ENCODE measurements at places on chromosomes 5 and 9.
A peak's percentile ranks its signal among the peaks of the same experiment; 100 is the strongest.

DNA sequence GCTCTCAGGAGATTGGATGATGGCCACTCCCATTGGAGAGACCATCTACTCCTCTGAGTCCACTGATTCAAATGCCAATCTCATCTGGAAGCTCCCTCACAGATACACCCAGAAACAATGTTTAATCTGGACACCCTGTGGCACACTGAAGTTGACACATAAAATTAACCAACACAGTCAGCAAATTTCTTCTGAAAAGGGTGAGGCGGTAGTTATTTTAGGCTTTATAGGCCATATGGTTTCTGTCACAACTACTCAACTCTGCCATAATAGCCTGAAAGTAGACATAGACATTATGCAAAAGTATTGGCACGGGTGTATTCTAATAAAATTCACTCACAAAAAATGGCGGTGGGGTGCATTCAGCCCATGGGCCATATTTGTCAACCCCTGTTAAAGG, 244.5 kb upstream of the VLDLR start:
- DNase-seq: no peak

DNA sequence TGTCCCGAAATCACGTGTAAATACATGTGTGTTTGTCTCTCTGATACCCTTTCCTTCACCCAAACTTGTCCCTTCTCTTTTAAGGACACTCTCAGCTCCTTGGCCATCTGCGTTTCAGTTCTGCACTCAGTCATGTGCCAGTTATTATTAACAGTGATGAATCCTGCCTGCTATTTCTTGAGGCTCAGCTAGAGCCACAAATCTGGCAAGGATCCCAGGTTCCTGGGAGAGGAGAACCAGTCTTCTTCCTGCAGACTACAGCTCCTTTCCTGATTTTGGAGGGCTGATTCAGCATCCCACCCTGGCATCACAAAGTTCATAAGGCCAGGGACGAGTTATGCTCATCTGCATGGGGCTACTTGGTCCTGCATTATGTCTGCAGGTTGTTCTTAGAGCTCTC, 5.6 kb downstream of the MAMDC2 start:
- no peak for DNase-seq

DNA sequence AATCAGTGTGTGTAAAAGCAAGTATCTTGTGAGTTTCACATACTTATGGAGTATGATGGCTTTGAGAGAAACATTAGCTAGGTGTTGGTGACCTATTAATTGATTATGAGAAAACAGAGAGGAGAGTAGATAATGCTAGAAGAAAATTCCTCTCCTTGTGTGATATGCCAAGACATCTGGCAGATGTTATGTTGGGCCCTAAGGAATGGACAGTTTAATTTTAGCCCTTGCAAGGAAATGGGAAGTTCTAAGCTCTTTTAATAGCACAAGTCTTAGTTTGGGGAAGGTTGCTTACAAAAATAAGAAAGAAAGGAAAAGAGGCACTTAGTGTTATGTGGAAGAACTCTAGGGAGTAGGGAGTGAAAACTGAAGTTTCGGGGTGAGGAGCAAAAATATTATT, 5.1 kb downstream of the ZNF462 start:
- DNase-seq: no peak

GRCh38 chr9:116605904-116606341, 81.2 kb upstream of the TRIM32 start:
- DNase-seq: no peak

DNA sequence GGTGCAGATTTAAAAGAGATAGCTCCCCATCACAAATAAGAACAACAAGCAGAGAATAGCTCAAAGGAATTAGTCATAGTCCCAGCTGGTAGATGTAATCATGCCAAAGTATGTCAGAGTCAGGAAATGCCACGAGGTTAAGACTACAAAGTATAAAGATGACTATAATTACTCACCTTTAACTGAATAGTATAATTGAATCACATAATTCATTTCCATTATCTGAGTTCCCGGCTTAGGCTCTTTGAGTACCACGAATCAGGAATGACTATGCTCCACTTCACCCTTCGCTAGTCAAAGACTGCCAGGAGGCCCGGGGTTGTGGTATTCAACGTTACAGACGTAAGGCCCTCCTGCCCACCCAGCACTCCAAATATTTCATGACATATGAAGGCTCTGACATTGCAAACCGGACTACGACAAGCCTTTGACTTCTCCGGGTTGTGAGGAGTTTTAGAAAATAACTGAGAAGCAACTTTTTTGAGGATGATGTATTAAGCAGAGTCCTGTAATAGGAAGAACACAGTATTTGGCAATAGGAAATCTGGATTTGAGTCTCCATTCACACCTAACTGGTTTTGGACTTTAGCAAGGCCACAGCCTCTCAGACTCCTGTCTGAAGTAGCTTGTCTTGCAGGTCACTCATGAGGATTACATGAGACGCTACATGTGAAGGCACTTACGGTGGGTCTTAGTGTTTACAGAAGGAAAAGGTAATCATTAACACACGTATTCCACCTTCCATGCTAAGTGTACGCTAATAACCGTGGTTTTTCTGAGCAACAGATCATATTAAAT, 64.6 kb downstream of the ENC1 start:
- DNase-seq: no peak

GRCh38 chr5:73558950-73559349, 6.5 kb downstream of the ANKRA2 start:
- DNase-seq: no peak

GRCh38 chr9:107008011-107008410, 145.0 kb downstream of the ZNF462 start:
- no peak for DNase-seq

DNA sequence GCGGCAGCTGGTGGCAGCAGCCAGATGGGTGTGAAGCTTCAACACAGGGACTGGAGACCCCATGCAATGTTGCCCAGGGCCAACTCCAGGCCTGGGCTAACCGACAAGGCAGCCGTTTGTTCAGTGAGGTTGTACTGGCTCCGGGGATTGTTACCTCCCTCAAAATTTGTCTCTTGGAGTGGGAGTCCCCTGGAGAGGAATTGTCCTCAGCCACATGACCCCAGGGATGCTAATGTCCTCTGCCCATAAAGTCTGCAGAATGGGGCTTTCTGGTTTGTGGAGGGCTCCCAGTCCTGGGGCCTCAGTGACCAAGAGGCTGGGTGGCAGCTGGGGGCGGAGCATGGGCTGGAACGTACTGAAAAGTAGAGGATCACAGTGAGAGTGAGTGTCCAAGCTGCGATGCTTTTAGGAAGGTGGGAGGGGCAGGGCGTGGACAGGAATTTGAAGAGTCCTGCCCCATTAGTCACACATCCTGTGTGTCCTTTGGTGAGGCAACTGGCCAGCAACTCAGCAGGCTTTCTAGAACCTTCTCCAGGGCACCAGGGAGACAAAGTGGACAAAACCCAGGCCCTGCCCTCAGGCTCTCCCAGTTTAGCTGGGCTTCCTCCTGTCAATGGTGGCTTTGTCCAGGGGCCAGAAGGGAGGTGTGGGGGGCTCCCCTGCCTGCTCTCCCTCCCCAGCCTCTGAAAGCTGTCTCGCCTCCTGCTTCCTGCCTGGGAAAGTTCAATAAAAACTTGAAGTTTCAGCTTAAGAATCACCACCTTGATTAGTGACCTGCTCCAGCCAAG, 114.0 kb downstream of the NSG2 start:
- no peak for DNase-seq

- DNase-seq: no peak
Observed at GRCh38 chr5:5884593-5884992, 462.1 kb downstream of the ICE1 start.

- DNase-seq: no peak
Observed at GRCh38 chr9:127083138-127083980, 39.1 kb downstream of the ANGPTL2 start.

- no peak for DNase-seq
Observed at GRCh38 chr9:91994422-91994821, 44.4 kb upstream of the ROR2 start.

- DNase-seq: no peak
Observed at GRCh38 chr5:3311433-3311832, 284.2 kb upstream of the IRX1 start.

GRCh38 chr5:141615991-141616720, 2.6 kb downstream of the DIAPH1 start:
- DNase-seq: no peak

- no peak for DNase-seq
Observed at GRCh38 chr9:89379508-89380115, 61.3 kb downstream of the SECISBP2 start.

DNA sequence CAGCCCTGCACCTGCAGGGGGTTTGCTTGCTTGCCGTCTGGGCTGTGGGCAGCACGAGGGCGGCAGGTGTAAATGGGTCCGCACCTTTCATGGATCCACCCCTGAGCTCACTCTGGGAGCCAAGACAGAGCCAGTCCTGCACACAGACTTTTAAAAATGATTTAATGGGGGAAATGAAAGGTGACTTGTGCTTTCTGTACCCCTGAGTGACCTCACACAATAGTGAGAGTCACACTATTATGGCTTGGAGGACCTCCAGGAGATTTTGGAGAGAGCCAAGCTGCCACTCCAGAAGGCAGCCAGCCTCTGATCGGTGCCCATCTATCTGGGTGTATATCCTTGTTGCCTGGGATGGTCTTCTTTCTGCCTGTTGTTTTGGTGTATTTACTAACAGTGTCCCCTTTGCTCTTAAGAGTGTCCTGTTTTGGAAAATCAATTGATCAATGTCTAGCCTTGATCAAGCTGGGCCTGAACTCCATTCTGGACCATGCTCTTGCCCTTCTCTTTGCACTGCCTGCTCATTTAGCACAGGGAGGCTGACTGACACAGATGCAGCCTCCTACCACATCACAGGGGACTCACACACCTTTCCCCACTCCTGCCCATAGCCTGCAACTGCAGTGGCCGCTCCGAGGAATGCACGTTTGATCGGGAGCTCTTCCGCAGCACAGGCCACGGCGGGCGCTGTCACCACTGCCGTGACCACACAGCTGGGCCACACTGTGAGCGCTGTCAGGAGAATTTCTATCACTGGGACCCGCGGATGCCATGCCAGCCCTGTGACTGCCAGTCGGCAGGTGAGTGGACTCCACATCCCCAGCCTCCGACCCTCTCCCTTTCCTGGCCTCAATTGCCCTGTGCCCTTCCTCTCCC, 29.5 kb downstream of the LAMC3 start:
- no peak for DNase-seq

- no peak for DNase-seq
Observed at GRCh38 chr5:150160448-150161081, 4.9 kb upstream of the PDGFRB start.

DNA sequence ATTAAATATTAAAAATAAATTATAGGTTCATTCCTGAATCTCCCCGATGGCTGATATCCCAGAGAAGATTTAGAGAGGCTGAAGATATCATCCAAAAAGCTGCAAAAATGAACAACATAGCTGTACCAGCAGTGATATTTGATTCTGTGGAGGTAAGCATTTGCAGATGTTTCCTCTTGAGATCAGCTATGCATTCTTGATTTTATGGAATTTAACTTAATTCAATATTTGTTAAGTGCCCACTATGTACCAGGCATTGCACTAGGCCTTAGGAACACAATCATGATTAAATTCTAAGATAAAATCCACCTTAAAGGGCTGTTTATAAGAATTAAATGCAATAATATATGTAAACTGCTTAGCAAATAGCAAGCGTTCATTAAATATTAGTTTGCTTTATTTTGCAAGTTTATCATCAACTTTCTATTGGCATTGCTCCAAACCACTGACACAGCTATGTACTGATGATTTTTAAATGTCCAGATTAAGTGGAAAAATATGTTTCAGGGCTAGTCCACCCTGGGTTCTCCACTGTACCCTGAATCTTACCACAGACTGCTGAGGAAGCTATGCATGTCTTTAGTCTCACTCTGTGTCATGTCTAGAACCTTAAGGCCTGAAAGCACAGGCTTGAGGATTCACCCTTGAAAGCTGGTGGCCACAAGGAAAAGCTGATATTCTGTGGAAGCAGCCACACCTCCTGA, 33.2 kb downstream of the SLC22A4 start:
- DNase-seq: no peak

DNA sequence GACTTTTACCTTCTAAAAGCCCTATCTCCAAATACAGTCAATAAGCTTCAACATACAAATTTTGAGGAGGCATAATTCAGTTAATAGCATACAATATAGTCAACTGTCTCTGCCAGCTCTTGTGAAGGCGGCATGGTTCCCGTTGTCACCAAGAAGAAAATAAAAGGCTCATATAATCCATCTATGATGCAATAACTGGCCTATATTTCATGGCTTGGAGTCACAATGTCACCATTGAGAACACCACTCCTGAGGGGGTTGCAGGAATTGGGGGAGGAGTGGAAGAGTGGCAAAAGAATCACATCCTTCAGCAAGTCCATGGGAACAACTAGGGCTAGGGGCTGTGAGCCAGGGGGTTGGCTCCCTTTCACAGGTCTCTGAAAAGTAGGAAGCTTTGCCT, 16.0 kb upstream of the ASTN2 start:
- DNase-seq: no peak

DNA sequence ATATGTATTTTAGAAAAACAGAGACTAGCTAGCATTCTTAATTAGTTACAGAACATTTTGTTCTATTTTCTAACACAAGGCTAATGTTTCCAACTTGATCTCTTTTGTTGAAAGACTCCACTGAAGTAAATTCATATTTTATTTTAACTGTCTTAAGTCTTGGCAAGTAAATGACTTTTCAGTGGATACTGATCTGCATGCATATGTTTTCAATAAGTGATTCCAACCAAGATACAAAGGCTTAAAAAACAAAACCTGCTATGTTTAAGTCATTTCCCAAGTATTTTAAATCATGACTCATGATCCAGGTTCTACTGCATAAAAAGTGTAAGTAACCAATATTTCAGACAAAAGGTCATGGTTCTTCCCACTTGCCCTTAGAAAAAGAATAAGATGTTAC, 5.7 kb downstream of the CDO1 start:
- no peak for DNase-seq

DNA sequence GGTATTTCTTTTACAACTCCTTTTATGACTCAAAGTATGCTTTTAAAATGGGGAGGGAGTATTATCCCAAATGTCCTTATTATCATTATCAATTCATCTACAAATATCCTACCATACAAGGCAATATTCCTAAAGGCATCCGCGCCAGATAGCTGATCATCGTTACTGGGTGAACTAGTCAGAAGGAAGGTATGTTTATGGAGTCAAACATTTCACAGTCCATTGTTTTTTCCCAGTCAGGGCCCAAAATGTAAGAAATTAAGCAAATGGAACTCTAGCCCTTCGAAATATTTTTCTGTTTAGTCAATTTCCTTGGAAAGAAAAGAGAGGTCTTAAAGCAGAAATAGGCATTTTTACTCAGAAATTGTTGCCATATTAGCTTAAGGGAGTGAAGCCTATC, 188.5 kb upstream of the CCNG1 start:
- no peak for DNase-seq

- no peak for DNase-seq
Observed at GRCh38 chr5:143395638-143396352, 7.7 kb downstream of the NR3C1 start.

GRCh38 chr9:74777136-74777879, 110.4 kb downstream of the TRPM6 start:
- DNase-seq: peak; percentile 29

GRCh38 chr5:141729387-141730006, 47.5 kb upstream of the ARAP3 start:
- DNase-seq: no peak

- DNase-seq: no peak
Observed at GRCh38 chr5:150302301-150303069, at the start of gene ARSI. TSS of gene ARSI (minus strand) at chr5:150302905. CDS start at chr5:150302373, 532 bp downstream.
